ENCODE measurements at places on chromosomes 5 and 9. TPM values are rescaled to one million over a fixed set of nuclear protein-coding genes. Genes with fewer than 3 reads are reported as not detected.

The RALGPS1 gene
- total RNA-seq, result 7.9 TPM

DNA sequence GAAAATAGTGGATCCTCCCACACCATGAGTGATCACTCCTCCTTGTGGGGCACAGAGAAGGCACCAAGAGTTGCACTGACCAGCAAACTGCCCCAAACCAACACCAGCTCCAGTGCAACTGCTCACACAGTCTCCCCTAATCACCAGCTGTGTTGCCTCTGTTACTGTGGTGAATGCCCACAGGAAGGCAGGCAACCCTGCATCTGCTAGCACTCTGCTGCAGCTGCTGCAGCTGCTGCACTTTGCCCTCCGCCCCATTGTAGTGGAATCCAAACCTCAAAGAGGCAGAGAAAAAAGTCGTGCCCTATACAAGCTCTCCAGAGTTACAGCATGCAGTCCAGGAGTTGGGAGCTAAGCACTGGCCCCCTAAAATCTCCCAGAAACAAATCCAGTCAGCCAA, 339.6 kb downstream of the TRIM36 start:
- DNase-seq, result no peak

DNA sequence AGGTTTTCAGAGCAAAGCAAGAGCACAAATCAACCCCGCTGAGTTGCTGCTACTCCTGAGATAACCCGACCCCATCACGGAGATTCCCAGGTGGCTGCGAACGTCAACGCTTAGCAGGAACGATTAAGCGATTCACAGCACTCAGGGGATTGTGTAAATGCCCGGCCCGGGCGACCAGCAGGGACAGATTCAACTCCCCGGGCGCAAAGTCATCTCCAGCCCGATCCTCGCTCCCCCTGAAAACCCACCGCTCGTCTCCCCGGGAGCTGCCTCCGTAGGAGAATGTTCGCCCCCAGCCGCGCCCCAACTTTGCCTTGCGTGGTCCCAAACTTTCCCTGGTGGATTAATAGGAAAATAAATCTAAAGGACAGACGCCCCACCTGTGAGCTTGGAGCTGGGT, 685 bp downstream of the SLC24A2 start:
- DNase-seq, result no peak

DNA sequence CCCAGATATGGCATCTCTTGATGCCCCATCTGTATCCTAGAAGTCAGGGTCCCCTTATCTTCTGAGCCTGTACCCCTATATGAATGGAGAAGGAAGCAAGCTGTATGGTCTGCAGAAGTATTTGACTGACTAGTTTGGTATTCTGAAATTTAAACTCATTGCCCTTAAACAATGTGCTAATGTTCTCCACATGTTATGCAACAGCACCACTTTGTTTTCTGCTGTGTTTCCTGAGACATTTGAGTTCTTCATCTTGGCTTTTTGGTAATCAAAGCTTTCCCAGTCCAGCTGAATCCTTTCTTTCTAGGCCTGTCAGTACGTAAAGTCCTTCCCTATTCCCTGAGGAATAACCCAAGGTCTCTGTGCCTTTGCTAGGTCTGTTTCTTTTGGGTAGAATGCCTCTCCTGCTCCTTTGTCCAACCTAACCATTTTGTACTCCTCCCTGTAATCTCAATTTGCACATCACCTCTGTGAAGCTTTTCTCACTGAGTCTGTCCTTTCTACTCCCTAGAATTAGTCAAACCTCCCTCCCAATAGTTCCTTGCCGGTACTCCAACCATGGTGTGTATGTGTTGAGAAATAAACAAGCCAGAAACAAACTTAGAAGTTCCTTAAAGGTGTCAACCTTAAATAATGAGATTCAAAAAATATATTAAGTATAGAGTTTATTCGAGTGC, 72.1 kb upstream of the HSPB3 start:
- DNase-seq, result no peak

DNA sequence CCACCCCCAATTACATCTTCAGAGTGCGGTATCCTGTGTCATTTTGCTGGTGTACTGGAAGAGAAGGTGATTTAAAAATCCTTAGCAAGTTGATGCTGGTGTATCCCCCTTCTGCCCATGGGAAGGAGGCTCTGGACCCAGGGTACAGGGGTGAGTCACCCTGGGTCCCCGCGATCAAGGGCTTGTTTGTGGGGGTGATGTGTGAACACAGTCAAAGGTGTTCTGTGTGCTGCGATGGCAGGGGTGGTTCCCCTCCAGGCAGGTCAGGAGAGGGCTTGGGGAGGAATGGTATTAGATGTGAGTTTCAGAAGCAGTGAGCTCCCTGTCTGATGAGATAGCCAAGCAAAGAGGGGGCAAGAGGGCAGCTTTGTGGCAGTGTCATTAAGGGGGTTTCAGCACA, 28.9 kb downstream of the OLFM1 start:
- DNase-seq, result no peak

DNA sequence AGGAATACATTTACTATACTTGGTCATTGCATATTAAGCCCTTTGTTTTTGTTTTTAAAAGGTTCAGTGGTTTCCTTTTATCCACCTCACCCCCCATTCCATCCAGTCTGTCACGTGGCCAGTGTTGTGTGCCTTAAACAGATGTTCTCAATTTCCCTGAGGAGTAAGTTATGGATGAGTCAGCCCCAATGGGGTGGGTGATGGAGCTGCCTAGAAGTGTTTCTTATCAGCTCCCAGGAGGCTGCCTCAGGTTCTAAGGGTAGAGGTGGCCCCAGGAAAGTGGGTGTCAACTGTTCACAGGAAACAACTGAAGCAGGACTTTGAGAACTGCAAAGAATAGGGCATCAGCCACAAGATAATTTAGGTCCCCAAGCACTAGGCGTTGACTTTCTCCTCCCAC, 41.1 kb downstream of the ACTBL2 start:
- peak; percentile 30 for DNase-seq

DNA sequence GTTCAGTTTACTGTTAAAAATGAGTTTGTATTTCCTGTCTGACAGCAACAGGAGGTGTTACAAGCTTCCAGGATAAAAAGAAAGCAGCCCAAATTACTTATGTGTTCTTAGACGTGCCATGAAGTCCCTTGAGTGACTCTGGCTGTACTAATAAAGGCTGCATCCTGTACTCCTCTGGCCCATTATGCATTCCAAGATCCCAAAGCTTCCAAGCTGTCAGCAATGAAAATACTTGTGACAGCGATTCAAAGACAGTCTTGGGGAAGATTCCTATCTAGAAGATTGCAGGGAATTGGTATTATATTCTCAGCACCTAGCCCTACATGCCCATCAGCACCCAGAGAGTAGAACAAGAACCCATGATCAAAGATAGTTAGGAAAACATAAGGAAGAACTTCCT, 281.6 kb upstream of the TRPC7 start:
- no peak for DNase-seq

GRCh38 chr9:6506571-6506970, 93.6 kb downstream of the UHRF2 start:
- DNase-seq, result peak; percentile 14

GRCh38 chr5:135343413-135343812, 55.6 kb downstream of the MACROH2A1 start:
- DNase-seq, result peak; percentile 48

The OLFM1 gene
- total RNA-seq, result not detected

The HAVCR2 gene
- total RNA-seq, result not detected

- DNase-seq, result no peak
These were observed 619.7 kb upstream of the ARRDC3 start for GRCh38 chr5:92002721-92003274.

DNA sequence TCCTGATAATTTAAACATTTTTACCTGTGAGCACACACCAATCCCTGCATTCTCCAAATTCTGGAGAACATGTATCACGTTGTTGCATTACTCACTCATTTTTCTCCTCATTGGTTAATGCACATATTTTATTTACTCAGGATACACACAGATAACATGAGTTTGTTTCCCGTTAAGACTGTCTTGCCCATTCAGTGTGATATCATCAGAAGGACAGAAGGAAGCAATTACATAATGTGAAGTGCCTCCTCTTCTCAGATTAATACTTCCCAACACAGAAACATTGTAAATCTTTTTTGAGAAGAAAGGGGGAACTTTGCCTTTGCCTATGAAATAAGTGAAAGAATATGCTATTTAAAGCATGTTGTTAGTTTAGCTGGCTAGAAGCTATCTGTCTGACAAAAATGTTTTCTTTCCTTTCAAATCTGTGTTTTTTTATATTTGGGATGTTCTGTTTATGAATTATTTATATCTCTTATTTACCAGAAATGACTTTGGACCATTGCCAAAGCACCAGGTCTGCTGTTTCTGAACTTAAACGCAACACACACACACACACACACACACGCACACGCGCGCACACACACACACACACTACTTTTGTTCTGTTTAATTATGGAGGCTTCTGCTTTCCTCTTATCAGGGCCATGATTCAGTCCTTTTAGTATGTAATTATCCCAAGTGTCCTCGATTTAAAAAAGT, 186.5 kb downstream of the CHSY3 start:
- DNase-seq, result no peak

The GFRA3 gene
- not detected for total RNA-seq

GRCh38 chr5:122312591-122313406, 762 bp downstream of the SNCAIP start:
- DNase-seq, result no peak

- no peak for DNase-seq
These were observed 15.1 kb downstream of the AK3 start for GRCh38 chr9:4725706-4726442.

GRCh38 chr5:115514220-115514619, 30.4 kb downstream of the FEM1C start:
- DNase-seq, result no peak

The ALDOB gene
- total RNA-seq, result not detected

DNA sequence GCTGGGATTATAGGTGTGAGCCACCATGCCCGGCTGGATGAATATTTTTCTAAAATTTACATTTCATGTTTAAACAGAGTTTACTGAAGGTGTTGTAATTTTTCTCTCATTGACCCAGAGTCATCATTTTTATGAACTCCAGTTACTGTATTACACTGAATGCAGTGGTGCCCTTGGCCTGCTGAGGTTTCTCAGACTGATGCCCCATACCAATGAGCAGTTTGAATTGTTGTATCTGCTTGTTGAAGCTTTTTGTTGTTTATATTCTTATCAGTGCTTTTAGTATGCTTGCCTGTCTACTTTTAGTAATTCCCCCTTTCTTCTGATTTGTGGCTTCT, 29.9 kb downstream of the NFX1 start:
- no peak for DNase-seq

The PPP3R2 gene
- not detected for total RNA-seq

DNA sequence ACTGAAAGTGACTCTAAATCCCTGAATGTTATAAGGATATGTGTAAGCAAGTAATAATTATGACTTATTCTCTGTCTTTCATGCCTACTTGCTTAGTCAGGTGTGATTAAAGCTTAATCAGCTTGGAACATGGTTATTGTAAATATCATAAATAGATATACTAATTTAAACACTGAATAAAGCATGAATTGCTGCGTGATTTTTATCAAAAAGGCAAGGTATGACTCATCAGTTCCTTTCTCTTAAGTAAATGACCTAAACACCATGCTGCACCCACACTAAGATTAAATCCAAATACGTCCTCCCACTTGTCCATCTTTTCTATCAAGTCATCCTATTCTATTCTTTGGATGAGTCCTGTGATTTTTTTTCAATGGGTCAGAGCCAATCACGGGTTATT, 124.6 kb upstream of the MTAP start:
- DNase-seq, result peak; percentile 96

- peak; percentile 34 for DNase-seq
These were observed 177.9 kb upstream of the MAP3K1 start for GRCh38 chr5:56637321-56637920.

DNA sequence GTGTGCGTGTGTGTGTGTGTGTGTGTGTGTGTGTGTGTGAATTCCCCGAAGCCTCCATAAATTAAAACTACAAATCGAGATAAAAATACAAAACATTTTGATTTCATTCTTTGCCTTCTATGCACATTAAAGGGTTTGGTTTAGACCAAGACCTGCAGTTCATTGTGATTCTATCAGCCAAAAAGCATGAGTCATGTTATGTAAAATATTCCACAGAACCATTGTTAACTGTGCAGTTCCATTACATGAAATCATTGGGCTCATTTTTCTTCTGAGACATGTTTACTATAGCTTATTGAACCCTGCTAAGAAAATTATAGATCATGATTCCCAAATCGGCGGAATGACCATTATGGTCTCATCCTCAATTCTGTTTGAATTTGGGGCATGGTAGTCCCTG, 11.7 kb downstream of the CAVIN4 start:
- peak; percentile 55 for DNase-seq

GRCh38 chr5:53239301-53239990, 129.9 kb upstream of the MOCS2 start:
- DNase-seq, result peak; percentile 9

DNA sequence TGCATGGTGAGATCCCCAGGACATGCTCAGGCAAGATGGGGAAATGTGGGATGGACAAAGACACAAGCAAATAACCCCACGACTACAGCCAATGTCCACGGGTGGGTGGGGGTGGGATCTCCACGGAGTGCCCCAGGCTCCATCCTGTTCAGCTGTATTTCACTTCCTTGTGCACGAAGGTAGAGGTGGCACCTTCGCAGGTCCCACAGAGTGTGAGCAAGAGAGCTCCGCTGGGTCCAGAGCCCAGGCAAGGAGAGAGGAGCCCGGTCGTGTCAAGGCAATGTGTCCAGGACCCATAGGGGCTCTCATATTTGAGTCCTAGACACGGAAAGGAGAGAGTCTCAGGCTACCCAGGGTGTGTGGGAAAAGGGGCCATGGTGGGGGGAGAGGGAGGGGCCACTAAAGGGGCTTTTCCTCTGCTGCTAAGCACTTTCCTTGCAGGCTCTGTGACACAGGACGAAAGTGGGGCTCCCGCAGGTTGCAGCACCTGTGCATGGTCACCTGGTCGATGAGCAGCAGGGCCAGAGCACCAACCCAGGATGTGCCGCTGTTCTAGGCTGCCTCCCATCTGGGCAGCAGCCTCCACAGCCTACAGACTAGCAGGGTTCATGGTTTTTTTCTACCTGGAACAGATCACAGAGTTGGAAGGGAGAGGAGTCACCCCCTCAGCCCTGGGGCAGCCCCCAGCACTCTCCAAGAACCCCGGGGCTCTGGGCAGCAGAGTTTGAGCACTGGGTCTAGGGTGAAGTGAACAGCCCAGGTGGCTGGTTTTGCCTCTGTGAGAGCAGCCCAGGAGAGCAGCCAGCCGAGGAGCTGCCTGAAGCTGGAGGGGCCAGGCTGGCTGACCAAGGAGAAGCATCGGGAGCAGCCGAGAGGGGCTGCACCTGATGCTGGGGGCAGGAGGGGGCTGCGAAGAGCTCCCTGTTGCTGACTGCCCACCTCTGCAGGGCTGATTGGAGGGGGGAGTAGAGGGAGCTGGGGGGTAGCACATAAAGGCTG, 100.7 kb upstream of the MVB12B start:
- DNase-seq, result no peak

DNA sequence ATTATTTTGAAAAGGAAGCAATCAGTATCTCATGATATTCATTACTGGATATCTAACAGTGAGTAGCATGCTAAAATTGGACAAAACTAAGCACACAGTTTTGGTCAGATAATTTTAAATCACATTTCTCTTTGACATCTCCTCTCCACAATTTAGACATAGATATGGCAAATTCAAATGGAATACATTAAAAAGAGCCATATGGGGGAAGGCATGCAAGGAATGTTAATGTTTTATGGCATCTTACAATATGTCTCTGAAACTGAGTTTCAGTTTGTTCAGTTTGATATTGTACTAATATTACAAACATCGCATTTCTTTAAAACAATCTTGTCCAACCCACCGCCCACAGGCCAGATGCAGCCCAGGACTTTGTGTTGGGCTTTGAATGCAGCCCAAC, 151.0 kb downstream of the HTR1A start:
- DNase-seq, result no peak
